T-helper 2 cell treated with Interferon-gamma antibody and Interleukin-4, amounts not matched to agents 5 μg/mL and 100 μg/mL, for 36 hours (primary cell): ENCODE measurements at places on chromosomes 6 and 20.

DNA sequence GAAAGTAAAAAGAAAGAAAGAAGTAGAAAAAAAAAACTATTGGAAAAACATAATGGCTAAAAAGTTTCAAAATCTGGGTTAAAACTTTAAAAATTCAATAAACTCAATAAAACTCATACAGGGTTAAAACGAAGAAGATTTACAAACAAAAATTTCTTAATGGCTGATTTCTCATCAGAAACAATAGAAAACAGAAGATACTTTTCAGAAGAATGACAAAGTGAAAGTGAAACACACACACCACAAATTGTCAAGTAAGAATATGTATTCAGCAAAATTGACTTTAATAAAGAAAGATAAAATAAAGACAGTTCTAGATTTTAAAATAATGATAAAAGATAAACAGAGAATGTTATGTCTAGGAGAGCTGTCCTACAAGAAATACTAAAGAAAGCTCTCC lies 618.9 kb upstream of the GJE1 start:
- DNase-seq: no peak

- DNase-seq: no peak
Measured at GRCh38 chr6:144654506-144654905, 369.4 kb downstream of the UTRN start.

DNA sequence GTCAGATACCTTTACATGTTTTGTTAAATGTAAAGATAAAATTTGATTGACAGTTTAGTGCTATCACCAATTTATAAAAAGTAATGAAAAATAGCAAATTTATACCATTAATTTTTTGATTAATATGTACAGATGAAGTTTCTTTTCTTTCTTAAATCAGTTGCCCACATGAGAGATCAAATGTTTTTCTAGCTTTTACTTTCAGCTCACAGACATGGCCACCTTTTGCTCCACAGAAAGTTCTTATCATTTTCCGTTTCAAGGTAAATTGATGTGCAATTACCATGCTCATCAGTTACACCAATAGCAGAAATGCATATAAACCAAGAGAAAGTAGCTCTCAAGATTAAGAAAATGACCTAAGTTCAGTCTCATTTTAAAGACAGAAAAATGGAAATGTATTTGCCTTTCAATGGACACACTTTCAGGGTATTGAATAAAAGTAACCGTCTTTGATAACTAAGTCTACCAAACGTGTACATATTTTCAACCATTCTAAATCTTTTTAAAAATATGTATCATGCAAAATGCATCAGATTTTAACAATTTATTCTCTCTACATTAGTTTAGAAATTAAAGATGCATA lies 16.6 kb upstream of the EXOC2 start:
- DNase-seq: no peak

- DNase-seq: no peak
Measured at GRCh38 chr20:31860390-31861134, 9.8 kb downstream of the DUSP15 start.

- DNase-seq: peak; percentile 55
Measured at GRCh38 chr6:149508485-149508884, 23.7 kb upstream of the ZC3H12D start.

GRCh38 chr6:5771211-5771610 lies 235.5 kb downstream of the NRN1 start:
- no peak for DNase-seq

DNA sequence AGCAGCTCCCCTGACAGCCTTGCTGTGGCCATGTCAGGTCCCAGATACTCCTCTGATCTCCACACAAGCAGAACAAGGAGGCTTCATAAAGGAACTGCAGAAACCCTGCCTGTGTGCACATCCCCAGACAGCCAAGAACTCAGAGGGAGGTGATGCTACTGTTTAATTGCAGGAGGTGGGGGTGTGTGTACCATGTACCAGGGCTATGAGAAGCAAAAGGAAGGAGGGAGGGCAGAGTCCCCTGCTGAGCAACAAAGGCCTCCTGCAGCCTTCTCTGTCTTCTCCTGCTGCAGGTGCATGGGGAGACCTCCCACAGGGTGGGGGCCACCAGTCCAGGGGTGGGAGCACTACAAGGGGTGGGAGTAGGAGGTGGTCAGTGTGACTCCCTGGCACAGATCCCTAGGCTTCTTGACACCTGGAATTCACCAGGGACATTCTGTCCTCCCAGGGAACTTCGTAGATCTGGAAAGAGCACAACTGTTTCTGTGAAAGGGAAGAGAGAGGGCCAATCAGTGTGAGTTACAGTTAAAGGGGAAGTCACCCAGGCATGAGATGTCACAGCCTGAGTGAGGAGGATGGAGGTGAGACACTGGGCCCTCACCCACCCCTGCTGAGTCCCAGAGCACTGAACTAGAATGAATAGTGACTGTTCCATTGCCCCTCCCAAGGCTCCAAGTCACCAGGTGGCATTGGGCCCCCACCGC lies 2.8 kb downstream of the CST2 start:
- DNase-seq: no peak

GRCh38 chr6:46674410-46674809 lies 13.3 kb upstream of the TDRD6 start:
- no peak for DNase-seq

GRCh38 chr6:14149739-14150130 lies 32.2 kb downstream of the CD83 start:
- no peak for DNase-seq

DNA sequence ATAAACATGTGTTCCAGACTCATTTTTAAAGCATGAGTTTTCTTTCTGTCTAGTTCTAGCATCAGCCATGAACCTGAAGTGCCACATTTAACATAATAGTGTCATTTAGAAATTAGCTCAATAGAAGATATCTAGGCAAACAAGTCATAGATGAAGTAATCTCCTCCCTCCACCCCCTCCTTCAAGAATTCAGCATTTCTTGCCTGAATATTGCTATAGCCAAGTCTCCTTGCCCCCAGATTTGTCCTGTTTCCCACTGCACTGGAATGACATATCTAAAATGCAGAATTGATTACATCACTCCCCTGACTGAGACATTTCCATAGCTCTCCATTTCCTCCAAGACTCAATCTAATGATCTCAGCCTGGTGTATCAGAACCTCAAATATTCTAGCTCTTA lies 134.9 kb upstream of the BACH2 start:
- DNase-seq: no peak

GRCh38 chr6:32665661-32666060 lies 796 bp downstream of the HLA-DQB1 start:
- no peak for DNase-seq

- DNase-seq: peak; percentile 31
Measured at GRCh38 chr20:63290677-63291472, 2.1 kb upstream of the COL20A1 start.
